Cardiac septum (tissue), 1 donor: ENCODE measurements at places on chromosomes 11 and 22. TPM values are rescaled to one million over a fixed set of nuclear protein-coding genes. Genes with fewer than 3 reads are reported as not detected.

Gene CCDC87
- total RNA-seq: 0.43 TPM

Gene CACNA1I
- total RNA-seq: 0.03 TPM

Gene GPR83
- total RNA-seq: not detected

Gene CYTH4
- 8.0 TPM for total RNA-seq

Gene GPR137
- 37.7 TPM for total RNA-seq

Gene VPREB1
- not detected for total RNA-seq

Gene CHADL
- 2.9 TPM for total RNA-seq

Gene TIMM10B
- 21.7 TPM for total RNA-seq

Gene TREH
- total RNA-seq: not detected

Gene CASP5
- total RNA-seq: not detected

Gene DMC1
- 1.9 TPM for total RNA-seq

Gene MMP12
- not detected for total RNA-seq

Gene TCP11L1
- 9.0 TPM for total RNA-seq

Gene SIDT2
- total RNA-seq: 25.3 TPM

Gene RTN4RL2
- total RNA-seq: 0.73 TPM

Gene DBX1
- not detected for total RNA-seq

Gene TUBA8
- total RNA-seq: 84.0 TPM

Gene C11orf42
- total RNA-seq: not detected

Gene AMOTL1
- total RNA-seq: 60.1 TPM

Gene TAF6L
- 9.7 TPM for total RNA-seq

Gene OR10D3
- not detected for total RNA-seq

Gene APOBEC3H
- not detected for total RNA-seq

Gene OR51Q1
- total RNA-seq: not detected

Gene DGCR6
- total RNA-seq: 7.6 TPM

Gene RFPL1
- total RNA-seq: not detected

Gene CCDC15
- 0.24 TPM for total RNA-seq

Gene PANX3
- not detected for total RNA-seq
